ENCODE measurements at places on chromosomes 11 and 22.

DNA sequence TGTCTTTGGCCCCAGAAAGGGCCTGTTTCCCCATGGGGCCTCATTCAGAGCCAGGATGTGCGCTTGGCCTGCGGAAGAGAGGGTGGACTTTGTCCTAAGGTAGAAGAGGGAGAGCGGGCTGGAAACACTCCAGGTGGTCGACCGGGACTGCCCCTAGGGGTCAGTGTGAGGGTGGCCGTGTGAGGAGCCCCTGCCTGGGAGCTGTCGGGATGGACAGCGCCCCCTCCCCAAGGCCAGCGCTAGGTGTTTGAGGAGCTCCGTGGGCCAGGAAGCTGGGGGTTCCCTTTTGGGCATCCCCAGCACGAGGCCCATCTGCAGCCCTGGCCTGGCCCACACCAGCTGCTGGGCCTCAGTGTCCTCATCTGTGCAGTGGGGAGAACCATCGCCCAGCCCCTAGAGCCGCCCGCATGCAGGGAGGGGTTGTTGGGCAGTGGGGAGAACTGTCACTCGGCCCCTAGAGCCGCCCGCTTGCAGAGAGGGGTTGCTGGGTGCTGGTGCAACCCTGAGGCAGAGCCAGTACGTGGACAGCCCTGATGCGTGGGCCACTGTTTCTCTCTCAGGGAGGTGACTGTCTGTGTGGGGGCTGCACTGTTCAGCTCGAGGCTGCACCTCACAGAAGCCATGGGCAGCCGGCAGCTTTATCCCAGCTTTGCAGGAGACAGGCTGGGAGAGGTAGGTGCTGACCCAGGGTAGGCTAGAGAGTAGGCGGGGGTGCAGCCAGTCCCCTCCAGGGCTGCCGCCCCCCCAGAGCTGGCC, 1319.9 kb downstream of the BRD1 start:
- DNase-seq, result no peak

DNA sequence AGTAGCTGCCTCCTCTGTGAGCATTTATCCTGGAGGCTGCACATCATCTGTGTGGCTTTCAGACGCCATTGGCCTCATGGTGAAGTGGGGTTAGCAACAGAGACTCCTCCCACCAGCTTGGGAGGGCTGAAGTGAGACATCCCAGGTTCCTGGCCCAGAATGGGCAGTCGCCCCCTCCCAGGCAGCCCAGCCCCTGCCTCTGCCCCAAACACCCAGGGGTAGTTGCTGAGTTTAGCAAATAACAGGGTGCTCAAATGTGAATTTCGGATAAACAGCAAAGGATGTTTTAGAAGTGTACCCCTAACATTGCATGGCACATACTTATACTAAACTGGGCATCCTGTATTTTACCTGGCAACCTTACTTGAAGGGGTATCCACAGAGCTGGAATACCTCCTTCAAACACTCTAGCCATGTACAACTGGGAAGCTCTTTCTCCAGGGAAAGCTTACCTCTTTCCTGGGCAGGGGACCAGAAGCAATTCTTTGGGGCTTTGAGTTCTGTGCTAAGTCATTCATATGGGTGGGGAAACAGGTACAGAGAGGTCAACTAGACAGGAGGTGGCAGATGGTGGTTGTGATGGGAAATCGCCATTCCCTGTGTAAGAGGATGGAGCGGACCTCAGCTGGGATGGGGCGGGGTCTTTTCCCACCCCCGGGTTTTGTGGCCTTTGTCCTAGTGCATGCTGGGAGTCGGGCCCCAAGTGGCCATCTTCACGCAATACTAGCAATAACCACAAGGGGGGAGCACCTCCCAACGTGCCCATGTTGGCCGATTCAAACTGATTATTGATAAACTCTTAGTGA, 19.3 kb downstream of the MTFP1 start:
- peak; percentile 37 for DNase-seq

DNA sequence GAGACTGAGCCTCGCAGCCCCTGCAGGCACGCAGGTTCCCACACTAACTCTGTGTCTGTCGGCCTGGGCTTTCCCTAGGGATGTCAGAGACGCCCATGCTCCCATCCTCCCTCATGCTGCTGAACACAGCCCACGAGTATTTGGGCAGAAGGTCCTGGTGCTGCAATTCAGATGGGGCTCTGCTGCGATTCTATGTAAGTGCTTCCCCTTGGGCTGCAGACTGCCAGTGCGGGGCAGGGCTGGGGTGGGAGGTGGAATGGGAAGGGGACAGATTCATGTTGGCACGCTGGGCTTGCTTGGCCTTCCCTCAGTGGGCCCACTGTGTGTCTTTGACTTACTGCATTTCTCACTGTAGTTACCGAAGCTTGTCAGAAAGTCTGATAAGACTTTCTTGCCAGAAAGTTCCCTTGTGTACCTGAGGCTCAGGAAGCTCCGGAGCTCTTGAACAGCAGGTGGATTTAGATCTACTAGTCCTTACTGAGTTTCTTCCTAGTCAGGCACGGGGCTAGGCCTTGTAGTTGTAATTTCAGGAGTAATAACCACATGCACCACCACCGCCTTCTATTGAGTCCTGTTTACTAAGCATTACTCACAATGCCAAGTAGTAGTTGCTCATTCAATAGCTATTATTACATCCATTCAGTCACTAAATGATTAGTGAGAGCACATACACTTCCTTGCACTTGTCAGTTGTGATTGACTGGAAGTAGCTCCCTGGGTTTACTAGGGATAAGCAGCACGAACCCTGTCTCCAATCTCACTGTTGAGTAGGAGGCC, 65.2 kb downstream of the CABIN1 start:
- DNase-seq, result no peak

DNA sequence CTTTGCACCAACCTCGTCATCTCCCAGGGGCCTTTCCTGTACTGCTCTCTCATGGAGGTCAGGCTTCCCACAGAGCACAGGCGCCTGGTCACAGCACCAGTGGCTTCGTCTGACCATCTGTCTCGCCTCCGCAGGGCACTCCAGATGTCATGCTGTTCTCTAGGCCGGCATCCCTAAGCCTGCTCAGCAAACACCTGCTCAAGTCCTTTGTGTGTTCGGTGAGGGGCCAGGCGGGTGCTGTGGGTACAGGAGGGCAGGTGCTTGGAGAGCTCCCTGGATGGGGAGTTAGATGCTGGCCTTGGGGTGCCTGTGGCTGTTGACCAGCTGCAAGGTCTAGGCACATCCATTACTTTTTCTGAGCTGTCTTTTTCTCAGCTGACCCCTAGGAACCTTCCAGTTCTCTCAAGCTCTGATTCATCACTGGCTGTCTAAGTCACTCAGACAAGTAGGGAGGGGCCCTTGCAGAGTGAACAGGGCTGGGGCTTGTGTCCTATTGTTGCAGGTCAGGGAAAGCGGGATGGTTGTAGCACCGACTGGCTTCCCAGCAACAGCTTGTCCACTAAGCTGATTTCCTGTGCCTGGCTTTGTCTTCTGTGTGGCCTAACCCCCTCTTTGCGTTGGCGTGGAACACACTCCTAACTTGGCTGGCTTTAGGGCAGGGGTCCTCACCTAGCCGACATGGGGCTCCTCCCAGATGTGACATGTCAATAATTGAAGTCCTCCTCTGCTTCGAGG, 9.2 kb downstream of the CLDN5 start:
- no peak for DNase-seq

DNA sequence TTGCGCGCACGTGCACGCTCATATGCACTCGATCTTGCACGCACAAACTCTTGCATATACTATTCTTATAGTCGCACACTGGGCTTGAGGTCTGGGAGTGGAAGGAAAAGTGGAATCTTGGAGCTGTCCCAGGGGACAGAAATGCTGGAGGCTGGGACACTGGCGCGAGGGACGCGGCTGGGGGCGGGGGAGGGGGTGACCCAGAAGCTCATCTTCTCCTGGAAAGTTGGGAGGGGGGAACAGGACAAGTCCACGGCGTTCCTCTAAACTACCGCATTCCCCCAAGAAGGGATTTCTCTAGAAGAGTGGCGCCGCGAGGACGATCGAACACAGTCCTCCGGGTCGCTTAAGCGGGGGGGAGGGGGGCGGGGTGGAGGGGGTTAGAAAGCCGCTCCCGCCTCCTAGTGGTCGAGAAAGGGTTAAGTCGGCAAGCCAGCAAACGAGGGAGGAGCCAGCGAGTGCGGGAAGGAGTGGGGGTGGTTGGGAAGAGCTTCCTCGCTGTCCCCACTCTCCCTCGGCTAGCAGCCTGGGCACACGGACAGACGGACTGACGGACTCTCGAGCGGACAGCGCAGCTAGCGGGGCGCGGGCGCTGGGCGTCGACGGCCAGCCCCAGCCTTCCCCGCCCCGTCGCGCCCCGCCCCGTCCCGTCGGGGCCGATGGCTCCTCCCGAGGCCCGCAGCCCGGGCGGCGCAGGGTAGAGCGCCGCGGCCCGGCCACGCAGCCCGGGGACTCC, at the start of gene RTN4RL2:
RTN4RL2 (plus strand) TSS at position 507 of the 736 bp plus-strand sequence. CDS start 338 bp downstream, outside the sequence.
- DNase-seq, result peak; percentile 49

DNA sequence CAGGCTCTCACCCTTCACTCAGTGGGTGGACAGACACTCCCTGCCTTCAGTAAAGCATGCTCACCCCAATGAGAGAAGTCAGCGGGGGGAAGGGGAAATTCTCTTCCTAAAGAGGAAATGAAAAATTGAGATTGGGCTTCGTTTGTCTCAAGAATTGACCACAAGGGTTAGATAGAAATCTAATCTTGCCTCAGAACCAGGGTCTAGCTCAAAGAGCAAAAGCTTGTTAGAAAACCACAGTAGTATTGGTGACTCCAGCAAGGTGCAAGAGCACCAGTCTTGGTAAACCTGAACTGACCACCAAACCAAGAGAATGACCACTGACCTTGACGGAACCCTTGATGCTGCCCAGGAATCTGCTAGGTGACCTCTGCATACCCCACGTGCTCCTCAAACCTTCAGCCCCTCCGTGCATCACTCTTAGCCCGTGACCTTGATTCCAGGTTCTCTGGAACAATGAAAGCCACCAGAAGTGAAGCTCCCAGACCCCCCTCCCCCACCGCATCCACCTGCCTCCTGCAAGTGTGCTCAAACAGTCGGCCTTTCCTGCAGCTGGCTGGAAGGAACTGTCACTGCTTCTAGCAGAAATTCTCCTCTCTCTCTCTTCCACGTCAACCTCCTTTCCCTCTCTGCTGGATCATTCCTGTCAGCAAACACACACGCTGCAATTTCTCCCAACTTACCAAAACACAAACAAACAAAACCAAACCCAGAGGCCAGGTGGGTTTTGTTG, 3.1 kb upstream of the TMA7B start:
- peak; percentile 93 for DNase-seq

DNA sequence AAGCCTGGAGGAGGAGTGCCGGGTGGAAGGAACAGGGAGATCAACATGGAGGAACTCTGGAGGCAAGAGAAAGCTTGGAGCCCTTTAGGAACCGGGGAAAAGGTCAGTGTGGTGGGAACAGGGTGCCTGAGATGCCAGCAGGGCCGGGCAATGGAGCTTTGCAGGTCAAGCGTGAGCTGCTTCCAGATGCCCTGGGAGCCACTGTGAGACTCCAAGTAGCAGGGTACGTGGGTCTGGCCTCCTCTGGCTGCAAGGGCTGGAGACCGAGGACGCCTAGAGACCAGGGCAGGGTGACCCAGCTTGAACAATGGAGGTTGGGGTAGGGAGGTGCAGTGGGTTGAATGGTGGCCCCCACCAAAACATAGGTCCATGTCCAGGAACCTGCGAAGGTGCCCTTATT, 15.6 kb upstream of the EMID1 start:
- DNase-seq, result no peak

- DNase-seq, result no peak
Observed at GRCh38 chr11:94769880-94770279, 1.7 kb downstream of the AMOTL1 start.

DNA sequence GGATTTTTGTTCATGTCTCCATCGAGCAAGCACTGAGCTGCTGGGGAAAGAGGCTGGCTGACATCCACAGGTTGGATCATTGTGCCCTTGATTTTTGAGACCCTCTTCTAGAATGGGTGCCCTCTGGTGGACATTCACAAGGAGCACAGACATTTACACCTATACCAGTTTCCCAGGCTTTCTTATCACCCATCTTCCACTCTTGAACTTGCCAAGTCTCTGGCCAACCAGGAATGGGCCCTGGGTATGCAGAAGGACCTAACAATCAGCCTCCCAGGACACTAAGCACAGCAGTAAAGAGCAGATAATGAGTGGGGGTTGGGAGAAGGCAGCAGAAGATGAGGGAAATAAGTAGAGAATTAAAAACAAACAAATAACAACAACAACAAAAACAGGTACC, 5.7 kb upstream of the INTS4 start:
- peak; percentile 41 for DNase-seq
